ENCODE measurements at places on chromosomes 16 and 17.

DNA sequence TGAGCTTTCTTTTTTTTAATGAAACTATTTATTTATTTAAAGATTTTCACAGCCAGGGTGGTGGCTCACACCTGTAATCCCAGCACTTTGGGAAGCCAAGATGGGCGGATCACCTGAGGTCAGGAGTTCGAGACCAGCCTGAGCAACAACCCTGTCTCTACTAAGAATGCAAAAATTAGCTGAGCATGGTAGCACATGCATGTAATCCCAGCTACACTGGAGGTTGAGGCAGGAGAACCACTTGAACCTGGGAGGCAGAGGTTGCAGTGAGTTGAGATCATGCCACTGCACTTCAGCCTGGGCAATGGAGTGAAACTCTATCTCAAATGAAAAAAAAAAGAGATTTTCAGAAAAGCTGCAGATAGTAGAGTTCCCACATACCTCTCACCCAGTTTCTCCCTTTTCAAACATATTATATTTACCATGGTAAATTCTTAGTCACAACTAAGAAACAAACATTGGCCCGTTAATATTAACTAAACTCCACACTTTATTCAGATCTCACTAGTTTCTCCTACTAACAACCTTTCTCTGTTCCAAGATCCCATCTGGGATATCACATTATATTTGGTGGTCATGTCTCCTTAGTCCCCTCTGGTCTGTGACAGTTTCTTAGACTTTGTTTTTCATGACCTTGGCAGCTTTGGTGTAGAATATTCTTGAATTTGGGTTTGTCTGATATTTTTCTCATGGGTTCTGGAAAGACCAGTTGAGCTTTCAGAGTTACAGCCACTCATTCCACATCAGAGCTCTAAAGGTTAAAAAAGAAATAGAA lies 7.8 kb upstream of the TAT start:
- no peak for DNase-seq

DNA sequence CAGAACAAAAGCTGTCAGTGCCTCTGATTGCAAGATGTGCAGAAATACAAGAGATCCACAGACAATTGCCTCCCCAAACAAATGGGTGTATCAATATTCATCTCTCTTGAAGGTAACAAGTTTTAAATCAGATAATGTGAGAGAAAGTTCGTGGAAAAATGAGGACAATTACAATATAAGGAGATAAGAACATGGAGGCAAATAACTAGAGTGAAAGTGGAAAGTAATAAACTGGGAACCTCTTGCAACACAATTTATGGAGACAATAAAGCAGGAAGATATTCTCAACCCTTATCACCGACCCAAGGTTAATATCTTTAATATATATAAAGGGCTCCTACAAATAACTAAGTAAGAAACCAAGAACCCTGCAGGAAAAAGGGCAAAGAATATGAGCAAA lies 14.2 kb upstream of the KRT19 start:
- no peak for DNase-seq

DNA sequence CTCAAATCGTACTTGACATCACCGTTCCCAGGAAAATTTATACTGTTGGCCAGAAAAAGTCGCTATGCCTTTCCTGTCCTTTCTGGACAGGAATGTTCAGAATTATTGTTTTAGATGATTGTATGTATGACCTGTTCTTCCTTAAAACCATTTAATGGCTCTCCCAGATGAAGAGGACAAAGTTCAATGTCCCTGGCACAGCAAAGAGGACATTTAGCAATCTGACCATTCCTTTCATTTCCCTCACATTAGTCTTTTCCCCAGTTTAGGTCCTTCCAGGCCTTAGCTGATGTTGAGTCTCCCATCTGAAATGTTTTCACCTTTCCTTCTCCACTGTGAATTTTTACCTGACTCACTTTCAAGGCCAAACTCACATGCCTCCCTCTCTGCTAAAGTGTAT lies 938.9 kb downstream of the CDH11 start:
- DNase-seq, result no peak

DNA sequence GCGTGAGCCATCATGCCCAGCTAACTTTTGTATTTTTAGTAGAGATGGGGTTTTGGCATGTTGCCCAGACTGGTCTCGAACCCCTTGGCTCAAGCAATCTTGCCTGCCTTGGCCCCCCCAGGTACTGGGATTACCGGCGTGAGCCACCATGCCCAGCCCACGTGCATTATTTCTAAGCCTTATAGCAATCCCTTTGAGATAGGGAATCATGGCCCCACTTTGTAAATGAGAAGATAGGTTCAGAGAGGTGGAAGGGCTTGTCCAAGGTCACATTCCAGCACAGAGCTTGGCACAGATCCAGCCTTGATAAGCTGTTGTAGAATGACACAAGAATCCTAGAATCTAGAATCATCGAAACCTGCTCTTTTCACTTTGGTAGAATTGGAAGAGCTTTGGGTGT lies 4.2 kb upstream of the PYCARD start:
- DNase-seq, result no peak

DNA sequence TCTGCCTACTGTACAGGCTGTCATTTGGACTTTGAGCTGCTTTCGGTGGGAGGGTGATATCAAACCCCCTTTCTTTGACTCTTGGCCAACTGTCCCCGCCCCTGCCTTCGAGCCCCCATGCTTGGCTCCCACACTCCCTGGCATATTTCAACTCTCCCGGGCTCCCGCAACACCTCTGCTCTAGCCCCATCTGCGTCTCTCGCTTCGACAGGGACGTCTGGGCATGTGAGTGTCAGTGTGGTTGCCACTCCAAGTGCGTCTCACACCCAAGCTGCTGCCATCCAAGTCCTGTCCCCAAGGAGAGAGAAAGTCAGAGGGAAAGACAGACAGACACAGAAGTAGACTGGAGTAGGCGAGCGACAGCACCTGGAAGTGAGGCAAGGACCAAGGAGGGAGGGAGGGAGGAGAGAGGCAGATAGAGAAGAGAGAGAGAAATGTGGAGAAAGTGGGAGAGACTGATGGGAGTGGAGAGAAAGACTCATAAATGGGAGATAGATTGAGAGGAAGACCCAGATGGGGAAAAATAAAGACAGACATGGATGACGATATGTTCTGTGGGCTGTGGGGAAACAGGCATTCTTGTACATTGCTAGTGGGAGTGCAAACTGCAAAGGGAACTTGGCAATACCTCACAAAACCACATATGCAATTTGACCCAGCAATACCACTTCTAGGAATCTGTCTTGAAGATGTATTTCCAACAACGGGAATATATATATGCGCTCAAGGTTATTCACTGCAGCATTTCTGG lies 11.8 kb downstream of the STARD3 start:
- no peak for DNase-seq

DNA sequence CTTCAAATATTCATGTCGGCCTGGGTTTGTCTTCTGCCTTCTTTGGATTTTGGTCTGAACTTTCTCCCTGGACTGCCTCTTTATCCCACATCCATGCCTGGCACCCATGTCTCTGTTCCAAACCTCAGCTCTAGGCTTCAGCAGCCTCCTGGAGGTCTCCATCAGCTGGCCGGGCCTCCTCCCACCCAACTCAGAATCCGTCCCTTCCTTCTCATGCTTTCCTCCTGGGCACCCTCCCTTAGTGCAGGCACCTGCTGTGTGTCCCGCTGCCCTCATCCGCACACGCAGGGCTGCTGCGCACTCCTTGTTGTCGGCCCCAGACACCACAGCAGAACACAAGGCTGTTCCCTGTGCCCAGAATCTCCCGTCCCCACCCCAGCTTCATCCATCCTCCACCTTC lies 14.0 kb downstream of the LDHD start:
- no peak for DNase-seq

DNA sequence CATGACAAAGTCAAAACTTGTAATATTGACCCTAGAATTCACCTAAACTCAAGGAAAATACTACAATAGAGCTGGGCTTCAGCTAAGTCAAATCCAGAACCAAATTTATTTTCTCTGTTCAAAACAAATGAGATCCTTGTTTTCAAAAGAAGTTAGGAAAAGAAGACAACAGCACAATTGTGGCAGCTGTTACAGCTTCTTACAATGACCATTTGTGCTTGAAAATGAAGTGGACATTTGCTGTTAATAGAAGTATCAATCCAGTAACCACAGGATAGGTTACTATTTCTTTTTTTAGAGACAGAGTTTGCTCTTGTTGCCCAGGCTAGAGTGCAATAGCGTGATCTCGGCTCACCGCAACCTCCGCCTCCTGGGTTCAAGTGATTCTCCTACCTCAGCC lies 44.4 kb downstream of the APPBP2 start:
- peak; percentile 14 for DNase-seq

GRCh38 chr16:52488837-52489289 lies 58.1 kb downstream of the TOX3 start:
- no peak for DNase-seq

DNA sequence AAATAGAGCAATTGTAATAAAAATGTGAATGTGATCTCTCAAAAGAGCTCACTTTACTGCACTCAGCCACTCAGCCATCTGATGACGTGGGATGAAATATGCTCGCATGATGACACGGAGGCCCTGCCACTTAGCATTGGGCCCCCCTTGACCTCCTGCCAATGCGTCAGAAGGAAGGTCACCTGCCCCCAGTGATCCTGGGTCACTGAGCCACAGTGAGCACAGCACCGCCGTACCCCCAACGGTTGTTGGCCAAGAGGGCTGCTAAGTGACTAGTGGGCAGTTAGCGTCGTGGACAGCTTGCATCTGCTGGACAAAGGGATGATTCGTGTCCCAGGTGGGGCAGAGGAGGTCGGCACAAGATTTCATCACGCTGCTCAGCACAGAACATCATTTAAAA lies 22.9 kb downstream of the ZC3H18 start:
- no peak for DNase-seq

Measured in caudate nucleus (tissue), 63 donors.